Hematopoietic multipotent progenitor cell treated with erythropoietin and hydrocortisone succinate and interleukin-3 and kit ligand, for 8 days (in vitro differentiated cells): ENCODE measurements at places on chromosomes 11 and 22.

DNA sequence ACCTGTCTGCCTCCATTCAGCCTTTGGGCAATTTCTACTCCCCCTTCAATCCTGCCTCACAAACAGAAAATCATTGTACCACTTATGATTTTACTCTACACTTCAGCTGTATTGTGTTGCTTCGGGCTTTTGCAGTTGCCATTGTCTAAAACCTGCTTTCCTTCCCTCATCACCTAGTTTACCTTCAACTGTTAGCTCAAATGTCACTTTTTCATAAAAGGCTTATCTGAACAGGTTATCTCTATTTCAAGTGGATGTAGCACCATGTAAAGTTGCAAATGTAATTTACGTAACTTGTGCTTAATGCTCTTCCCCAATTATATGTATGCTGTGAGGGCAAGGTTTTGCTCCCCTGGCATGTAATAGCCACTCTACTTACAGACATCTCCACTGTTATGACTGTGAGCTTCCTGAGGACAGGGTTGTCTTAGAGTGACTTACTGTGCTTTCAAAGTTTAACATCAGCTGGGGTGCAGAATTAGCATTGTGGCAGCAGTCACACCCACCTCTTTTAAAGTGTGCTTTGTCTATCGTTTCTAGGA is 5.4 kb downstream of the RPS25 start:
- DNase-seq: no peak

GRCh38 chr11:66904981-66905521 is 48.2 kb downstream of the LRFN4 start:
- no peak for DNase-seq

DNA sequence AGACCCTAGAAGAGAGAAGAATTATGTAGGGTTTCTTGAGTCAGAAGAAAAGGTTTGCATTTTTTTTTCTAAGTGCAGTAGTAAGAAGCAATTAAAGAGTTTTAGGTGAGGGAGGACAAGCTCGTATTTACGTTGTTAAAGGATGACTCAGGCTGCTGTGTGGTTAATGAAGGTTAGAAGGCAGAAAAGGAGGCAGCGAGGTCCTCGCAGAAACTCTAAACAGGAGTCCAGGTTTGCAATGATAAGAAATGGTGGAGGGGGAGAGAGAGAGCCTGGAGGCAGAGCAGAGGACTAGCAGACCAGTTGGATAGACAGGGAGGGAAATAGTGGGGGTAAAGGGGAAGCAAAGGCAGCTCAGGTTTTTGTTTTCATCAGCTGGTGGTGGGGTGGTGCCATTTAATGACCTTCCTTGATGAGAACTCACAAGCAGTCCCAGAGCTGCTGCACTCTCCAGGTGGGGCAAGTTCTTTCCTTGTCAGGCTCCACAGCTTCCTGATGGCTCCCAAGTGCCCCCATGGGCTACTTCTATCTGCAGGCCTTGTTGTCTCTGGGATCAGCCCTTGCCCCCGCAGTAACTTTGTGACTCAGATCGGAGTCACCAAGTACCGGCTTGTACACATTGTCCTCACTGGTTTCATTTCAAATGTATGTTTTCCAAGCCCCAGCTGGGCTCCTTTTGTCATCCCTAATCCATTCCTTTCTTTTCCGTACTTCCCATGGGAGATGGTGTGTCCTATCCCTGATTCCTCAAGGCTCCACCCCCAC is 8.3 kb upstream of the INSC start:
- no peak for DNase-seq

- DNase-seq: no peak
Measured at GRCh38 chr22:38623351-38623750, 32.8 kb downstream of the FAM227A start.

- DNase-seq: no peak
Measured at GRCh38 chr11:35717043-35717442, 54.5 kb downstream of the TRIM44 start.

DNA sequence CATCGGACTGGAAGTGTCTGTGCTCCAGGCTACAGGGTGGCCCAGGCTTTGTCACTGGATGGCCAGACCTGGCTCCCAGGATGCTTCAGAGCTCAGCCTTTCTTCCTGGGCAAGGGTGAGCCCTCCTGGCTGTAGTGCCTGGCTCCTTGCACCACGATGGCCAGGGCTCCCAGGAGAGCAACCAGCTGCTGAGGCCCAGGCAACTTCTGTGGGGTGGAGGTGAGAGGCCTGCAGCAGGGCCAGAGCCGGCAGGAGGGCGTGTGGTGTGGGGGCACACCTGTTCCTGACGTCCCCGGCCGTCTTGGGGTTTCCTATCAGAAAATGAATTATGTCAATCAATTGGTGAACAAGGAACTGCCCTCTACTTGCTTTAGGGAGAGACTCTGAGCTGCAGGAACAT is 82.1 kb downstream of the DHCR7 start:
- DNase-seq: no peak

GRCh38 chr11:120331301-120331996 is 4.8 kb upstream of the ARHGEF12 start:
- DNase-seq: no peak

GRCh38 chr11:70771099-70771885 is 373.0 kb downstream of the CTTN start:
- no peak for DNase-seq

GRCh38 chr11:61916737-61917333 is 531 bp downstream of the RAB3IL1 start:
- DNase-seq: no peak

DNA sequence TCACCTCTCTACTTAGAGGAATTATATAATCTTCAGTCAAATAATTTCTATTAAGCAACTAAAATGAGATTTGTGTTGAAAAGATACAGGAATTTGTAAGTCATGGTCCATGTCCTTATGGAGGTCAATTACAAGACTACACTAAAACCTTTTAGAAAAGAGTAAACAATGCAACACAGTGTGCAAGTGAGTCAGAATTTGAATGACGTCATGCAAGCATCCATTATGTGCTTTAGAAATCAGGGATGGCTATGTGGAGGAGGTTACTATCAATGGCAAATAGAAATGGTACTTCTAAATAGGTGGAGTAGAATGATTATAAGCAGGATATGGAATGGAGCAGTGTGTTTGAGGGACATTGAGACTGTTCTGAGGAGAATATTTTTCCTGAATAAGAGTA is 16.6 kb downstream of the OR10D3 start:
- DNase-seq: no peak

GRCh38 chr11:112498701-112499100 is 238.0 kb upstream of the PLET1 start:
- DNase-seq: no peak

DNA sequence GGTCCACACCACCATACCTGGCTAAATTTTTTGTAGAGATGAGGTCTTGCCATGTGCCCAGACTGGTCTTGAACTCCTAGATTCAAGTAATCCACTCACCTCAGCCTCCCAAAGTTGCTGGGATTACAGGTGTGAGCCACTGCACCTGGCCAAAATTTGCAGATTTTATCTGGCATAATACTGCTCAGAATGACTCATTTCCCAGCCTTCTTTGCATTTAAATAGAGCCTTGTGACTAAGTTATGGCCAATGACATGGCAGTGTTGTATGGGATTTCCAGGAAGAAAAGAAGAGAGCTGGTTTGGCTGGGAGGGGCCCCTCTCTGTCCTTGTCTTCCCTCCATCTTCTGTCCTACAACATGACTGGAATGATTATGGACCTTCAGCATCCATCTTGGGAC is 55.8 kb downstream of the CCDC34 start:
- DNase-seq: no peak

DNA sequence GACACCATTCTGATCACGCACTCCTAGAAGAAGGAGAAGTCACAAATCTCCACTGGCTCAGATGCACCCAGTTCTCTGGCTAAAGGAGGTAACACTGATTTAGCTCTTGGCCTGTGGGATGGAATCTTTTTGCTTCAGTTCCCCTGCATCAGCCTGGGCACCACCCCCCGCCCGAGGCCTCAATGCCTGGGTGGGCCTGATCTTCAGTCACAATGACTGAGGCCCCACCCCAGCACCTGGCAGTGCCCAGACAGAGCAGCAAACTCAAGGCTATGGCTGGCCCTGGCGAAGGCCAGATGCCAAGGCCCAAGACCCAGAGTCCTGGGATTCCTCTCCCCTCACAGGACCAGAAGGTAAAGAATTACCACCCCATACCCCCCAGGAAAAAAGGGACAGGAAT is 5.0 kb downstream of the CYB561A3 start:
- no peak for DNase-seq

GRCh38 chr11:68273026-68273738 is 1.4 kb upstream of the C11orf24 start:
- DNase-seq: no peak

DNA sequence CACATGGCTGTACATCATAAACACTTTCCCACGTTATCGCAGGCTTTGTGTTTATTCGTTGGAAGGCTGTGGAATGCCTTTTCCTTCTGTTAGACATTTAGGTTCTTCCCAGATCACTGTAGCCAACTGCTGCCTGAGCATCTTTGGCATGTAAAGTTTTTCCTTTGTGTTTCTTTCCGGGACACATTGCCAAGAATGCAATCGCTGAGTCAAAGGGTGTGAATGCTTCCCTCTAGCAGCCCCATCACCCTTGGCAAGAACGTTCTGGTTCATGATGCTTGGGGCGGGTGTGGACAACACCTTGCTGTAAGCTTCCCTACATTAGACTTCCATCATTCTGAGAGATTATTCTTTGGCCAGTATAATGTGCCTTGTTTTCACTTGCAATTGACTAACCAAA is 136.2 kb downstream of the OSBP2 start:
- no peak for DNase-seq

GRCh38 chr11:58392746-58393145 is 13.9 kb downstream of the OR5B3 start:
- no peak for DNase-seq

- DNase-seq: no peak
Measured at GRCh38 chr11:11965192-11965591, 43.2 kb downstream of the DKK3 start.

DNA sequence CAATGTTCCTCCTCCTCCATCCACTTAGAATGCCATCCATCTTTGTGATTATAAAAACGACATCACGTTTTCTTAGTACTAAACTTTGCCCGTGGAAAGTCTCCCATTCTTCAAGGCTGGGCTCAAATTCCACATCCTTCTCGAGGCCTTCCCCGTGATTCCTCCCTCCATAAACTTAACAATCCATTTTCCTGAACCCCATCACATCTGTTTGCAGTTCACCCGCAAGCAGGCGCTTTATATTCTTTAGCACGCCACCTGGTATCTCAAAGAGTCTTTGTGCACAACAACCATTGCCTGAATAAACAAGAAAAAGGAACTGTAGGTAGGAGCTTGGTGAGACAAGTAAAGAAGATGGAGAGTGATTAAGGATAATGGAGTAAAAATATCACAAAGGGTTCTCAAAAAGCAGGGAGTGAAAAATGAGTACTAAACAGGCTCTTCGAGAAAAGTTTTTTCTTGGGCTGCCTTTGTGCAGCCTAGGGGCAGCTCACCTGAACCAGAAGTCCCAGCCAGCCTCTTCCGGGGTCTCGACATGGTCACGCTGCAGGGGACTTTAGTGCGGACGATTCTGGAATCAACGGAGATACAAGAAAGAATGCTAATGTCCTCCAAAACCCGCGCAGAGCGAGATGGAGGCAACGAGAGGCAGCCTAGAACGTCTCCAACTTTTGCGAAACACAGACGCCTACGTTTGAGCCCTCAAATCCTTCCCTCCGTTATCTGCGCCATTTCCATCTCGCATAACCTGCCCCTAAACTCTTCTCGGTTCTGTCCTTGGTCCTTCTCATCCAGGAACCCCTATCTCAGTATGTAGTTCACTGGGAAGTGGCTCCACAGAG is 585 bp downstream of the THYN1 start:
- no peak for DNase-seq

GRCh38 chr22:30863081-30863833 is 105.3 kb downstream of the MORC2 start:
- DNase-seq: no peak

DNA sequence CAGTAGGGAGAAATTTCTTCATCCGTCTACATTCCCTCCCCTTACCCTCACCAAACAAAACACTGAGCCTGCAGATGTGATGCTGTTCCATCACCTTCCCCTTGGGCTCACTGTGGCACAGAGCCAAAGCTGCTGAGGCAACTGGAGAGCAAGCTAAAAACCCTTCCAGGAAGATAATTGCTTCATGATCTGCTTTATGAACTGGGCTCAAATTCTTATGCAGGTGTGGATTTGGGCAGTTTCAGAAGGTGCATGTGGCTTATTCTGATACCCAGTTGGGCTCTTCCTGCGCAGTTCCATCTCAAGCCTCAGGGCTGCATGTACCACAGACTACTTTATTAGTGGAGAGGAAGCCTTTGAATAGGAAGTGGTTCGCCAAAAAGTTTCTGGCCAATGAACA is 58.3 kb downstream of the AAMDC start:
- peak; percentile 20 for DNase-seq

DNA sequence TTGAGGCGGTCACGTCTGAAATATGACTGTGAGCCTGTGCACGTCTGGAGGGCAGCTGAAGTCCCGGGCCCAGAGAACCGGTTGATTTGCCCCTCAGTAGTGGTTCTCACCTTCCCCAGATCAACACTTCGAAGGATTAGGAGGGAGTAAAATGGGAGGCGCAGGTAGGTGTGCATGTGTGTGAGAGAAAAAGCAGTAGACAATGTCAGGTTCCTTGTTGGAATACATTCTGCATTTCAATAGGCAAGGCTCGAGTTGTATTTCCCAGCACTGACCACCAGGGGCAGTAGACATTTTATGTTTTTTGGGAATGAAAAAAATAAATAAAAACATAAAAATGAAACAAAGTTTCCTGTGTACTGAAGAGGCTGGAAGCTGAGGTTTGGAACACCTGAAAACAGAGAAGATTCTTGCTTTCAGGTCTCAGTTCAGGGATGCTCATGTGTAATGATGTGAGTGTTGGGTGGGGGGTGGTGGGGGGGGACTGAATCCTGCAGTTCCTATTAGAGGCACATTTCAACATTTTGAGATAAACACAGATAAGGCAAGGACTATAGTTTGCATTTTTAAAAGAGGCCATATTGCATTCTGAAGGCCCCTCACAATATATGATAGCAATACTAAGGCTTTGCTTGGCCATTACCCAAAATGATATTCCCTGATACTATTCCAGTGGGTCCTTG is 333.9 kb downstream of the CADM1 start:
- DNase-seq: peak; percentile 39

DNA sequence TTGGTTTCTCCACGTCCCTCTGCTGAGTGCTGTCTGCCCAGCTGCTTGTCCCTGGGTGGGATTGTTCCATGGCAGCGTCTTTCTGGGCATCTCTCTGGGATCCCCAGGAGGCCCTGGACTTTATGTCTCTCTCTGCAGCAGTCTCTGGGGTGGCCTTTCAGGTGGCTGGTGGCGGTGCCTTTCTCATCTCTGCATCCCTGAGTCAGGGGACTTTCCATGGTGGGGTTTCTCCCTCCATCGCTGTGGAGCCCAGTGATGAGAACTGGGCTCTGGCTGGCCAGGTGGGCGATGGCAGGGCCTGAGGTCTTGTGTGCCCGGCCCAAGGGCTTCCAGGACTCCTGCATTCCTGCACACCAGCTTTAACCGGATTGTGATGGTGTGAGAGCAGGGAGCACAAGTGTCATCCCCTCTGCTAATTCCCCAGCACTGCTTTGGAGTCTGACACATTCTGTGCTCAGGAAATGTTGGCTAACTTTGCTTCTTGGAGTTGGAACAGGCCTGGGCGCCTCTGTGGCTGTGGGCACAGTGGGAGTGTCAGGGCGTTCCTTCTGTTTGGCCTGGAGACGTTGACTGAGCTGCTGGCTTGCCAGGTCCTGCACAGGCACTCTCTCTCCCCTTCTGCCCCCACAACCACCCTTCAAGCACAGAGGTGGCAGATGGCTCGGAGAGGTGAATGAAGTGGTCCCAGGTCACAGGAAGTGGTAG is 27.9 kb downstream of the FAM83F start:
- no peak for DNase-seq

- DNase-seq: peak; percentile 99
Measured at GRCh38 chr22:20025401-20026203, 4.7 kb downstream of the TANGO2 start.
